ENCODE measurements at places on chromosomes 1 and 21.
A peak's percentile ranks its signal among the peaks of the same experiment; 100 is the strongest.

DNA sequence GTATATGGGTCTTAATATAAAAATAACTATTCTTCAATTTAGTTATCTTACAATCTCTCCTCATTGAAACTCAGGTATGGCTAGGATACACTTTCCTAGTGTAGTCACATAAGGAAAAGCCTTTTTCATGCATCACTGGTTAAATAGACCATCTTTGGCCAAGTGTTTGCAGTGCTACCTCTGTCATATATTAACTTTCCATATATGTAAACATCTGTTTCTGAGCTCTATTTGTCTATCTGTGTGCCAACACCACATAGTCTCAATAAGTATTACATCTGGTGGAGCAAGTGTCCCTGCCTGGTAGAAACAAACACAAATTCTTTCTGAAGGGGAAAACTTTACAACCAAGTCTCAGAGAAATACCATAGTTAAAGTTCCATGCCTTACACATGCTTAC, 134.6 kb downstream of the TSEN15 start:
- DNase-seq = no peak

DNA sequence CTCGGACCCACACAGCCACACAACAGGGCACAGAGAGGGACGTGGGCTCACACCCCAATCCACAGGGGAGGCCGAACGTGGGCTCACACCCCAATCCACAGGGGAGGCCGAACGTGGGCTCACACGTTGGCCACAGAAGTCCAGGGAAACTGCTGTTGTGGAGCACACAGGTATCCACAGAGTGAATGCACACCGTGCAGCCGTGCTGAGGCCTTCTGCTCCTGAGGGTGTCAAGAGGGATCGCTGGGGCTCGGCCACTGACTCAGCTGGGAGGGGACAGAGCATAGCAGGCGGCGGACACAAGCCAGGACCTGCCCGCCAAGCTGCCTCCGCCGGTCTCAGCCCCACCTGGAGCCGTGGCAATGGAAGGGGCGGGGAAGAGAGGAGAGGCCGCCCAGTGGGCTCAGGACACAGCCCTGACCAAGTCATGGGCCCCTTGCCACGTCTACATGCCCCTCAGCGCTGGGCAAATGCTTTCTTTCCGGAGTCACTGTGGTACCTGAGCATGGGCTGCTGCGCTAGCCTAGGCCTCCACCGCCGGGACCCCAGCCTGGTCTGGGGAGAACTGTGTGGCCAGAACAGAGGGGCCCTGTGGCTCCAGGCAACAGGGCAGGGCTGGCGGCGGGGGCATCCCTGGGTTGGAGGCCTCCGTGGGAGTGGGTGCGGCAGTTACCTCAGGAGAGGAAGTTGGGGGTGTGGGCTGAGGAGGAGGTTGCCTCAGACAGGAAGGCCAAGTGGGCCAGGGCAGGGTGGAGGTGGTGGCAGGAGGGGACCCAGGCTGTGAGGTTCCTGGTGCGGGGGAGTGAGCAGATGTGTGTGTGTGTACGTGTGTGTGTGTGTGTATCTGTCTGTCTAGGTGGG, 1.2 kb downstream of the SYTL1 start:
- peak; percentile 76 for DNase-seq

DNA sequence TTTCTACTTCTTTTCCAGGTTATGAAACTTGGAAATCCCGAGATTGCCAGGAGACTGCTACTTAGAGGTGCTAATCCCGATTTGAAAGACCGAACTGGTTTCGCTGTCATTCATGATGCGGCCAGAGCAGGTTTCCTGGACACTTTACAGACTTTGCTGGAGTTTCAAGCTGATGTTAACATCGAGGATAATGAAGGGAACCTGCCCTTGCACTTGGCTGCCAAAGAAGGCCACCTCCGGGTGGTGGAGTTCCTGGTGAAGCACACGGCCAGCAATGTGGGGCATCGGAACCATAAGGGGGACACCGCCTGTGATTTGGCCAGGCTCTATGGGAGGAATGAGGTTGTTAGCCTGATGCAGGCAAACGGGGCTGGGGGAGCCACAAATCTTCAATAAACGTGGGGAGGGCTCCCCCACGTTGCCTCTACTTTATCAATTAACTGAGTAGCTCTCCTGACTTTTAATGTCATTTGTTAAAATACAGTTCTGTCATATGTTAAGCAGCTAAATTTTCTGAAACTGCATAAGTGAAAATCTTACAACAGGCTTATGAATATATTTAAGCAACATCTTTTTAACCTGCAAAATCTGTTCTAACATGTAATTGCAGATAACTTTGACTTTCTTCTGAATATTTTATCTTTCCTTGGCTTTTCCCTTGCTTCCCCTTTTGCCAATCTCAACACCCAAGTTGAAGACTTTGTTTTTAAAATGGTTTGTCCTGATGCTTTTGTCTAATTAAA, 4.0 kb downstream of the CDKN2C start:
- DNase-seq = no peak

GRCh38 chr1:67522001-67522441, 91.8 kb upstream of the SERBP1 start:
- no peak for DNase-seq

- DNase-seq = no peak
Measured at GRCh38 chr1:243730487-243731150, 119.4 kb downstream of the AKT3 start.

- peak; percentile 42 for DNase-seq
Measured at GRCh38 chr1:27811741-27812500, 18.7 kb upstream of the PPP1R8 start.

- no peak for DNase-seq
Measured at GRCh38 chr21:40813918-40814317, 33.0 kb downstream of the DSCAM start.

- DNase-seq = no peak
Measured at GRCh38 chr1:161153176-161153575, 602 bp upstream of the UFC1 start.
